ENCODE measurements at places on chromosomes 7 and 10. TPM values are rescaled to one million over a fixed set of nuclear protein-coding genes. Genes with fewer than 3 reads are reported as not detected.

Gene NEURL1
- total RNA-seq: 0.27 TPM

Gene CALHM1
- not detected for total RNA-seq

Gene TWIST1
- 35.9 TPM for total RNA-seq

Gene NXPH1
- total RNA-seq: not detected

DNA sequence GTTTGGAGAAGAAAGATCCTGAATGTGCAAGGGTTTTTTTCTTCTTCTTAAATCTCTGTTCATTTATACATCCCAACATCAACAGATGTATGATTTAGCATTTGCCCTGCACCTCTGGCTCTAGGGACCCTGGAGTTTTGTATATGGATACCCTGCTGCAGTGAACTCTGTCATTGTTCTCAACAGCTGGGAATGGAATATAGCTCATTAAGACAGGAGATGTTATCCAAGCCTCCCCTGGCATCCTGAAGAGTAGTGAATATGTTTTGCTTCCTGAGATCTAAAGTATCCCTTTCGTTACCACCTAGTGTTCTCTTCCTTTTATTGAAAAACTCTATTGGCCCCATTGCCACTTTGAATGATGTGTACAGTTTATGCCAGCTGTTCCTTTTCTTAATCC lies 275.9 kb downstream of the EXOC4 start:
- ATAC-seq: no peak

DNA sequence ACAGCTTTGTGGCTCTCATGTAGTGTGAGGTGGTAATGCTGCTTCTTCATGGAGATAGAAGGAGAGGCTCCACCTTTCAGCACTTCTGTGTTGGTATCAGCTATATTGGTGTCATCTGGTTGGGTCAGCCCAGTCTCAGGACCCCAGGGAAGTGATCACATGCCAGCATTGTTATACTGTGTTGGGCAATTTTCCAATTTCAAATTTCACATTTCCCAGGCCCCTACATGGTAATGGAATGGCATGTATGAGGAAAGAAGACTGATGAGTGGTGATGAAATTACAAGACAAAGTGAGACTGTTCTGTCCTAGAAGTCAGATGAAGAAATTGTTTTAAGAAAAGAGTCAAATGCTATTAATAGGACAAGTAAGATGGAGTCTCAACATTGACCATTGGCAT lies 3.7 kb upstream of the AKR1C3 start:
- no peak for ATAC-seq

DNA sequence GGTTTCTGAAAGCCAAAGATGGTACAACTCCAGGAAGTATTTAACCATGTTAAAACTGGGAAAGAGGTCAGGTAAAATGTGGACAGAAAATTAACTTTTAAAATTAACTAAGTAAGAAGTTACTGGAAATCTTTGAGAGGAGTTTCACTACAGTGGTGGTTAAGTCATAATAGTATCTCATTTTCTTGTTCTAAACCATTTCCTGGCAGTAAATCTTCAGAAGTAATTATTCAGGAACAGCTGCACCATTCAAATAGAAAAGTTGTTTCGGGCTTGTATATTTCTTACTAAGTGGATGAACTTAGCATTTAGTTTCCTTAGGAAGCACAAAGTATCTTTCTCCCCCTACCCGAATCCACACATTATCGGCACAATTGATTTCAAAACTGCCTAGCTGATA lies 27.1 kb downstream of the COPG2 start:
- no peak for ATAC-seq

DNA sequence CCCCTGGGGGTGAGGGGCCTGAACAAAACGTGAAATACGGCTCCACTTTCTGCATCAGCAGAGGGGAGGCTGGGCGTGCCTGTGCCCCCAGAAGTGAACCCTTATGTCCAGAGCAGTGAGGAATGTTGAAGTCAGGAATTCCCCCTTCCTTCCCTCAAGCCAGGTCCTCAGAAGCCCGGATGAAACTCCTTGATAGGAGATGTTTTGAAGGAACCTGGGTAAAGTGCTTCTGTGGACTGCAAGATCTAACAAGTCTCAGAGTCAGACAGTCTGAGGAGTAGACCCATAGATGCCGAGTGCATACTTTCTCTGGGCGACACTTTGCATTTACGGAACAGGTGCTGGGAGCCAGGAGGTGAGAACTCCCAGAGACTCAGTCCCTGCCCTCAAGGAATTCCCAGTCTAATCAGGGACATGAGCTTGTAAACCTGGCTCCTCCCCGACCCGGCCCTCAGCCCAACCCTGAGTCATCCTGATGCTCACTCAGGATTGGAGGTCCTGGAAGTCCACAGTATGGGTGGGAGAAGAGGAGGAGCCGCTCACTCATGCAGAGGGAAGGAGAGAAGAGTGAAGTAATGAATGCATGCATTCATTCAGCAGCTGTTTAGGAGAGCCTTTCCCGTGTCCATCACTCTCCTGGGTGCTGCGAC lies 179.5 kb upstream of the ITGB1 start:
- no peak for ATAC-seq

DNA sequence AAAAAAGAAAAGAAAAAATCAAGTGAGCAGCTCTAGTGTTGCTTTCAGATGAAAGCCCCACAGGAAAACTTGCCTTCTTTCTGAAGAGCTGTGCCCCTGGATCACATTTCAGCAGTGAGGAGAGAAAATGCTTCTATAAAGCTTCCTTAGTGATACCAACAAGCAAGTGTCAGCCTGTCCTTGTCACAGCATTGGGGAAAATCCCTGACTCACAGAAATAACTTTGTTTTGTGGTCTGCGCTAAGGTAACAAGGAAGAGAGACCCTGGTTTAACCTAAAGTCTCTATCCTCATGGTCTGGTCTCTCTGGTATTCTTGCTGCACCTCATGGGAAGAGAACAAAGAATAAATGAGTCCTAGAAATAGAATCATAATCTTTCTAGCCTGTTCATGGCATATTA lies 885.2 kb upstream of the SORCS1 start:
- no peak for ATAC-seq

DNA sequence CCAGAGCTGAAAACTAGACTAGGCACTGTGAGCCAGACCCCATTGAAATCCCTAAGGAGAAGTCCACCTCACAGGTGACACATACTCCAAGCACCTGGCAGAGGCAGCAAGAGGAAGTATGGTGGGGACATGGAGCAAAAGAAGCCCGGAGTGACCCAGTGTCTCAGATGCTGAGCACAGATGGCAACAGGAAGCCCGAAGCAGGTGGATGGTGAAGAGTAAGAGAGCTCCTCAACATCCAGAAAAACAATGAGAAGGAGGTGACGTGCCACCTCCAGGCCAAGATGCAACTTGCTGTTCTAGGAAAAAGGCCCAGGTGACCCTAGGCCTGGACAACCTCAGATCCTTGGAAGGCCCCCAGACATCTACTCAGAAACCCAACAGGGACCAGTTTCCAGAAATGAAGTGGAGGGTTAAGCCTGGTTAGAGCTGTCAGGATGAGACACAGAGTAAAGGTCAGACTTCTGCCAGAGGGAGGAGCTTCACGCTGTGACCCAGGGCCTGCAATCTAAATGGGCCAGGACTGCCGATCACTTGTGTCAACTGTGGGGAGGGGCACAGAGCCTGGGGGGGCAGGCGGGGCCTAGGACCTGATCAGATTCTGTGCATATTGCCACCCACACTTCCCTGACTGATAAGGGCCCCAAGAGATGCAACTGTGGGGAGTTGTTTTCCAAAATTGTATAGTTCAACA lies 2.4 kb upstream of the COBL start:
- no peak for ATAC-seq

GRCh38 chr10:66717231-66717981 lies 208.4 kb upstream of the LRRTM3 start:
- ATAC-seq: no peak

GRCh38 chr10:91590142-91590903 lies 42.5 kb downstream of the PPP1R3C start:
- ATAC-seq: peak; percentile 54

- ATAC-seq: no peak
Observed at GRCh38 chr10:4470231-4470835, 355.7 kb upstream of the AKR1E2 start.

- no peak for ATAC-seq
Observed at GRCh38 chr7:120869700-120870099, 11.8 kb upstream of the TSPAN12 start.

GRCh38 chr7:77823787-77824186 lies 25.2 kb downstream of the PHTF2 start:
- ATAC-seq: no peak

- no peak for ATAC-seq
Observed at GRCh38 chr7:139753081-139753692, 24.6 kb downstream of the HIPK2 start.

GRCh38 chr10:131059881-131060280 lies 251.6 kb downstream of the TCERG1L start:
- no peak for ATAC-seq

Data from gastroesophageal sphincter (tissue), 4 donors.